Stimulated activated CD4-positive, alpha-beta T cell treated with anti-CD3 and anti-CD28 coated beads, Interleukin-12 subunit alpha, Interleukin-12 subunit beta, amount 100 ng/mL, for 48 hours (primary cell): ENCODE measurements at places on chromosomes 11 and 22.

DNA sequence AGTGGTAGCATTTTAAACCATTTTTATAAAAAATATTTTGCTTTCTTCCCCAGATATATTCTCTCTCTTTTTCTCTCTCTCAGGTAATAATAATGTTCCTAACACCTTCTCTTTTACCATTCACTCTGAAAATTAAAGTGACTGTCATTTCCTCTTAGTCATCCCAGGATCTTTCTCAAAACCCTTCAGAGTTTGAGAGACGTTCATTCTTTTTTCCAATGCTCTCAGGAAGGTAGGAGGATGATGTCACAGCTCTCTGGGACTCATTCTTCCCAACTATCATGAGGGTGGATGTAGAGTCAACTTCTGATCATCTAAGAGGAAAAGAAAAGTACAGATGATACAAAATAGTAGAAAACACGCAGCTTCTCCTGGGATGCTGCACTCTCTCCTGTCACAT is 60.2 kb upstream of the CRTAM start:
- DNase-seq: no peak

DNA sequence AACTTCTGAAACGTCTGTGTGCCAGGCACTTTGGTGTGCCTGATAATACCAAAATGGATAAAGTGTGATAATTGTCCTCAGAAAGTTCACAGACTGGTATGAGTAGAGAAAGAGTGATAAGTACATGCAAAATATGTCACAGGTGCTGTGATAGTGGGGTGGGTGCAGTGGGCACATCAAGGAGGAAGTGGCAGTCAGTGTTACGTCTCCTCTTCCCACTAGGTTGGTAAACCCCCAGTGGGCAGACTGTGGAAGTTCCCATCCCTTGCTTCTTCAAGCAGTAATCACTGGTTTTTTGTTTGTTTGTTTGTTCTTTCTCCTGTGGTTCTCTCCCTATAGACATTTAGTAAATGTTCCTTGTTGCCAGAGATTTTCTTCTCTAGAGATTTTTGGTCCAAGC is 5.4 kb downstream of the RNF121 start:
- no peak for DNase-seq

DNA sequence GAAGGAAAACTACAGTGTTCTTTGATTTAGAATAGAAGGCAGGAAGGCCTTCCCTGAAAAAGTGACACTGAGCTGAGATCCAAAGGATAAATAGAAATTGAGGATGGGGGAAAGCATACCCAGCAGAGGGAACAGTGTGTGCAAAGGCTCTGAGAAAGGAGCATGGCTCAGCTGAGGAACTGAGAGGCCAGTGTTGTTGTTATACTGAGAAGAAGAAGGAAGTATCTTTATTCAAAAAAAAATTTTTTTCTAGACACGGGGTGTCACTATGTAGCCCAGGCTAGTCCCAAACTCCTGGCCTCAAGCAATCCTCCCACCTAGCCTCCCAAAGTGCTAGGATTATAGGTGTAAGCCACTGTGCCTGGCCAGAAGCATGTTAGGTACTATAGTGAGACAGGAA is 3.5 kb upstream of the PIK3C2A start:
- no peak for DNase-seq

- no peak for DNase-seq
These were observed 24.1 kb downstream of the OR10D3 start for GRCh38 chr11:124207102-124207792.

DNA sequence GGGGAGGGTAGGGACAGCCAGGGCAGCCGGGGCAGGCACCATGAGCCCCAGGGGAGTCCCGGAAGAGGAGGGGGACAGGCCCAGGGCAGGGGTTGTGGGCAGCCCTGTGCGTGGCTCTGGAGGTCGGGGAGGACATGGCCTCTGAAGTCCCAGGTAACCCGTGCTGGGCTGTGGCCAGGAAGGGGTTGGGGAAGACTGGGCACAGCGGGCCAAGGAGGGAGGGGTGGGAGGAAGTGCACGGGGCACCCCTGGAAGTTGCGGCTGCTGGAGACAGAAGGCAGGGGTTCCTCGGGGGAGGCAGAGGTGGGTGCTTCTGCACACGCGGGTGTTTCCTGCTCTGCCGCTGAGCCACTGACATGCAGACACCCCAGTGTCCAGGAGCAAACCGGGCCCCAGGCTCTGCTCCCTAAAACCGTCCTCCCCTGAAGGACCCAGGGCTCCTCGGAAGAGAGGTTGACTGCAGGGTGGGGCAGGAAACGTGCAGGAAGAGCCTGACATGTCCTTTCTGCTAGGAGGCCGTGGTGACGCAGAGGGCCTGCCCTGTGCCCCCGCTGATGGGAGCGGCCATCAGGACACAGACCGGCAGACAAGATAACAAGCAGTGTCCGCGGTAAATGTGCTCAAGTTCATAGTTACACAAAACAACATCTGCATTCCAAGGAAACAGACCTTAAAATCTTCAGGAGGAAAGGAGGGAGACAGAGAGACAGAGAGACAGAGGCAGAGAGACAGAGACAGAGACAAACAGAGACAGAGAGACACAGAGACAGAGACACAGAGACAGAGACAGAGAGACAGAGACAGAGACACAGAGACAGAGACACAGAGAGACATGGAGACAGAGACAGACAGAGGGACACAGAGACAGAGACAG is 5.7 kb downstream of the TNNI2 start:
- DNase-seq: no peak
